ENCODE measurements at places on chromosomes 4 and X.
A peak's percentile ranks its signal among the peaks of the same experiment; 100 is the strongest.

DNA sequence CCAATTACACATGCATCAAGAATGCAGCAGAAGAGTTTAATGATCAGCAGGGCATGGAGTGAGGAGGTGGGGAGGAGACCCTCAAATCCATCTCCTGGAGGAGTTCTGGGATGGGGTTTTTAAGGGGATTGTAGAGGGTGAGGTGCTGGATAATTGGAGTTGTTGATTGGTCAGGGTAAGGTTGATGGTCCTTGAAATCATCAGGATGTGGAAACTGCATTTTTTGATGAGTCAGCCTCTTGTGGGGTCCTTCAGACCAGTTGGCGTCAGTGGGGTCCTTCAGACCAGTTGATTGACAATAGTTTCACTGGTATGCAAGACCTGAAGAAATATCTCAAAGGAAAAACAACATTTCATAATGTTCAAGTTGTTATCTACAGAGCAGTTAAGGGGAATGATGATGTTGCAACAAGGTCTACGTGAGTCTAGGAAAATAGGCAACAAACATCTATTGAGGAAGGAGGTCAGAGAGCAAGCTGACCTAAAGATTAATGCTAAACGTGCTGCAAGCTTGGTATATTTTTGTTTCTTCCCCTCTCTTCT is 88.3 kb downstream of the NRK start:
- DNase-seq = no peak

DNA sequence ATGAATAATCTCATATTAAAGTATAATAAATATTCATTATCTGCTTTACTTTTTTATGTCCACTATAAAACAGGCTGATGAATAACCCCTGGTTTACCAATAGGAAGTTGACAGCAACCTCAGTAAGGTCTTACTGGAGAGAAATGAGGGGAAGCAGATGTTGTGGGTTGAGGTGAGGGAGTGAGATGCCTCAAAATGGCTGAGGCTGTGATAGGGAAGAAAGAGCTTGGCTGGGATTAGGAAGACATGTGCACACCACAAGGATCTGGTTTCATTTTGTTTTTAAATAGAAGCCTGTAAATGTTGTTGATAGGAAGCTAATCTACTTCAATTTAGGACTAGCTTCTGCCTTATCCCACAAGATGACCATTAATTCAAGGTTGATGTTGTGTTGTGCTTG is 14.4 kb upstream of the CYBB start:
- no peak for DNase-seq

GRCh38 chr4:139219450-139220055 is 42.5 kb upstream of the ELF2 start:
- no peak for DNase-seq

- no peak for DNase-seq
Measured at GRCh38 chrX:14927401-14927800, 54.2 kb downstream of the MOSPD2 start.

- DNase-seq = no peak
Measured at GRCh38 chrX:103309860-103310554, 783 bp downstream of the BEX2 start.

GRCh38 chr4:41214136-41214824 is at the start of gene APBB2:
Gene APBB2 (minus strand): TSS chr4:41214542. CDS start chr4:41033254, 181,288 bp downstream.
- DNase-seq = peak; percentile 88

DNA sequence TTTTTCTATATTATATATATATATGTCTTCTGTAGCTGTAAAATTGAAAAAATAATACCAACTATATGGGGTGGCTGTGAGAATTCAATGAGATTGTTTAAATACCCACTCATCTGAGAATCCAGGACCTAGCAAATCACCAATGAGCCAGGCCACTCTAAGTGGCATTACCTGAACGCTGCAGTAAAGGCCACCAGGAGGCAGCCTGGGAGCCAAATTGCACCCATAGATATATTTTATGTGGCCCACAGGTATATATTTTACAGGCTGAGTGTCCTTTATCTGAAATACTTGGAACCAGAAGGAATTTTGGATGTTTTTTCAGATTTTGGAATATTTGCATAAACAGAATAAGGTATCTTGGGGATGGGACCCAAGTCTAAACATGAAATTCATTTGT is 58.2 kb upstream of the C4orf50 start:
- DNase-seq = no peak
